Transverse colon (tissue), 4 donors: ENCODE measurements at places on chromosomes 6 and 20. TPM values are rescaled to one million over a fixed set of nuclear protein-coding genes. Genes with fewer than 3 reads are reported as not detected.
A peak's percentile ranks its signal among the peaks of the same experiment; 100 is the strongest.

ZFP64 gene
- 18.4 TPM for total RNA-seq

PDE7B gene
- 0.40 TPM for total RNA-seq

RWDD2A gene
- total RNA-seq = 0.20 TPM

- no peaks in the 10 kb centered on the region for H3K4me1 ChIP-seq
- no peaks in the 10 kb centered on the region for H3K36me3 ChIP-seq
- no peak overlapping the region for H3K4me3 ChIP-seq
- H3K27me3 ChIP-seq = no peaks in the 10 kb centered on the region
These were observed 732.2 kb downstream of the HDGFL1 start for GRCh38 chr6:23301556-23301955.

DNA sequence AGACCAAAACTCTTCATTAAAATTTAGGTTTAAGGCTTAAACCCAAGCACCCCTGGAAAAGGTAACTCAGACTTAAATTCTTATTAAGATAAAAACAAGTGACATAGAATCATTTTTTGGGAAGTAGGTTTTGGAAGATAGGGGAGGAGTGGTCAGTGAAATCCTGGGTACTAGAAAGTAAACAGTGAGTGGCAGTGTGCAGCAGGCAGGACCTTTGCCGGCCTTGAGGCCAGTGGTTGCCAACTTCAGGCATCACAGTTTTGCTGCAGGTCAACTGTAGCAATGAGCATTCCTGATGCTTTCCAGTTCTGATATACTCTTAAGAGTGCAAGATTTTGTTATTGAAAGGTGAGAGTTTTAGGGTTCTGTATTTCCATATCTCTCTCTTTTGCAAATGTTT lies 69.3 kb upstream of the SUPT3H start:
- no peak overlapping the region for H3K27ac ChIP-seq
- H3K36me3 ChIP-seq = no peaks in the 10 kb centered on the region
- H3K4me3 ChIP-seq = no peak overlapping the region
- no peaks in the 10 kb centered on the region for H3K27me3 ChIP-seq
- H3K4me1 ChIP-seq = peaks cover 24% of the 10 kb centered on the region

- H3K4me3 ChIP-seq = no peak overlapping the region
- no peaks in the 10 kb centered on the region for H3K4me1 ChIP-seq
- no peaks in the 10 kb centered on the region for H3K27me3 ChIP-seq
- DNase-seq = peak; percentile 18
- H3K36me3 ChIP-seq = no peaks in the 10 kb centered on the region
These were observed 179.8 kb downstream of the TASP1 start for GRCh38 chr20:13458860-13459451.

- no peaks in the 10 kb centered on the region for H3K4me1 ChIP-seq
- peak; percentile 45 for DNase-seq
- H3K4me3 ChIP-seq = peak overlapping the region; percentile 51
- peak overlapping the region; percentile 79 for H3K27ac ChIP-seq
- peaks cover 95% of the 10 kb centered on the region for H3K27me3 ChIP-seq
- H3K36me3 ChIP-seq = no peaks in the 10 kb centered on the region
These were observed 92.0 kb upstream of the PRDM1 start for GRCh38 chr6:105994118-105994590.

- peak; percentile 51 for DNase-seq
- peak overlapping the region; percentile 54 for H3K27ac ChIP-seq
- H3K4me3 ChIP-seq = no peak overlapping the region
- H3K36me3 ChIP-seq = no peaks in the 10 kb centered on the region
These were observed 158.3 kb downstream of the GRM4 start for GRCh38 chr6:33987531-33988021.
